Uterine smooth muscle cell (primary cell): ENCODE measurements at places on chromosomes 5 and 9. TPM values are rescaled to one million over a fixed set of nuclear protein-coding genes. Genes with fewer than 3 reads are reported as not detected.

The ANKRD34B gene
- not detected in 2 replicates for total RNA-seq

The N4BP3 gene
- 0.89 and 1.1 TPM in 2 replicates for total RNA-seq

The ANXA6 gene
- 549 and 560 TPM in 2 replicates for total RNA-seq

The CARD9 gene
- total RNA-seq = 2.1 and 3.4 TPM in 2 replicates

The PCDHGA5 gene
- total RNA-seq = 0.55 and 0.87 TPM in 2 replicates

The ZNF622 gene
- total RNA-seq = 67.7 and 74.9 TPM in 2 replicates

The HAND1 gene
- not detected in 2 replicates for total RNA-seq

The UBAP1 gene
- total RNA-seq = 28.6 and 33.0 TPM in 2 replicates

The HABP4 gene
- total RNA-seq = 26.0 and 26.7 TPM in 2 replicates

The AQP3 gene
- 0.89 and 1.00 TPM in 2 replicates for total RNA-seq

The RCL1 gene
- 11.2 and 13.3 TPM in 2 replicates for total RNA-seq

The POU5F2 gene
- 1.00 and 1.4 TPM in 2 replicates for total RNA-seq

The IFNA6 gene
- total RNA-seq = not detected in 2 replicates

The SEMA5A gene
- 15.7 and 16.0 TPM in 2 replicates for total RNA-seq

The PALM2AKAP2 gene
- total RNA-seq = 7.7 and 20.4 TPM in 2 replicates

The PCDHA2 gene
- total RNA-seq = under 0.01 and 0.11 TPM in 2 replicates

The KIF27 gene
- 4.3 and 5.1 TPM in 2 replicates for total RNA-seq

The DEPDC1B gene
- 4.2 and 20.7 TPM in 2 replicates for total RNA-seq

The ACOT12 gene
- 0.37 and 0.89 TPM in 2 replicates for total RNA-seq

The TNFSF8 gene
- total RNA-seq = not detected in 2 replicates

The IFNA21 gene
- total RNA-seq = not detected in 2 replicates

The RGMB gene
- total RNA-seq = 71.2 and 121 TPM in 2 replicates

The GNA14 gene
- total RNA-seq = under 0.01 and 0.12 TPM in 2 replicates
